Pancreas (tissue), 10 donors: ENCODE measurements at places on chromosomes 1 and 21.
A peak's percentile ranks its signal among the peaks of the same experiment; 100 is the strongest.

DNA sequence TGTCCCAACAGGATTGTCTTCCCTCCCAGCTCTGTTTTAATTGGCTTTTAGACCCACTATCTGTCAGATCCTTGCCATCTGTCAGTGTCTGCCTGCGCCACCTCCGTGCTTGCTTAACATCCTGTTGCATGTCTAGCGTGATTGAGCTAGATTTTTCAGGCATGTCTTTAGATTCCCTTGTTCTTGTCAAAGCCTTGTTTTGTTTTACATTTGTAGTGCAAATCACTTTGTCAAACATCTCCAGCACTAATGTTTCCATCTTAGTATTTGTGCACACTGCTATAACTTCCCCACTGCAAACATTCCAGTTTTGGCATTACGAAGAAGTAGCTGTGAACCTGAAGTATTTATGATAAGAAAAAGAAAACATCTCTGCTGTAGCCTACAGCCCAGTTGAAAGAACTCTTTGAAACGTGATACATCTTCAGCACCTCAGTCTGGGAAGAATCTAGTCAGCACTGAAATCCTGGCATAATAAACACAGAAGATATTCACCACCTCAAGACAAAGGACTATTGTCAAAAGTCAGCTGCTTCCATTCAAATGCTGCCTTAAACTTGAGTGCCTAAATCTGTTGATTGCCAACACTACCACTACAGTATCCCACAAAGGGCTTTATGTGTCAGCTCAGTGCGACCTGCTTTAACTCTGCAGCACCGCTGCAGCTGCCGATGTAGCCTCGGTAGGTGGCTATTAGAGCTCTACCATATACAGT is 105.0 kb downstream of the FNBP1L start:
- no peak for DNase-seq

DNA sequence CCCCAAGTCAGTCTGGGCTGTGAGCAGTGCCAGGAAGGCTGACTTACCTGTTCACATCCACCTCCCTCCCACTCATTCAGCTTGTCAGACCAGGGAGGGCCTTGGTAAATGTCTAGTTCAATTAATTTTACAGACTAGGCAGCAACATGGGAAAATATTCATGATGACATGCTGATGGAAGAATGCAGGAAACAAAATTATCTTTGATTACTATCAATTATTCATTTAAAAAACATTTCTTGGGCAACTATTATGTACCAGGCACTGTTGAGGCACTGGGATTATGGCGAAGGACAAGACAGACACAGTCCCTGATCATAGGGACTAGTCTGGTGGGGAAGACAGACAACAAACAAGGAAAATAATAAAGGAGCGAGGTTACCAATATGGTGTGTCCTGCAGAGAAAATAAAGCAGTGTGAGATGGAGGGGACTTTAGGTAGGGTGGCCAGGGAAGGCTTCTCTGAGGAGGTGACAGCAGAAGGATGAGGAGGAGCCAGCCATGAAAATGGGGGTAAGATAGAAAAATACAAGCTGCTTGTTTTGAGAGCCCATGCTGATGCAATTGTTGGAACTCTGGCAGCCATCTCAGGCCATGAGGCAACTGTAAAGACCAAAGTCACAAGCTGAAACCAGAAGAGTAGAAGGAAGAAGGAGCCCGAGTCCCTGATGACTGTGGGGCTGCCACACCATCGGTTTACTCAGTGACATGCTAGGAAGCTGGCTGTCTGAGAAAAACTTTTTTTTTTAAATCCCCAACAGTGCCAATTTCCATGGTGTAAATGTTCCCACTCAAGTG is 14.0 kb downstream of the TRIM62 start:
- no peak for DNase-seq

DNA sequence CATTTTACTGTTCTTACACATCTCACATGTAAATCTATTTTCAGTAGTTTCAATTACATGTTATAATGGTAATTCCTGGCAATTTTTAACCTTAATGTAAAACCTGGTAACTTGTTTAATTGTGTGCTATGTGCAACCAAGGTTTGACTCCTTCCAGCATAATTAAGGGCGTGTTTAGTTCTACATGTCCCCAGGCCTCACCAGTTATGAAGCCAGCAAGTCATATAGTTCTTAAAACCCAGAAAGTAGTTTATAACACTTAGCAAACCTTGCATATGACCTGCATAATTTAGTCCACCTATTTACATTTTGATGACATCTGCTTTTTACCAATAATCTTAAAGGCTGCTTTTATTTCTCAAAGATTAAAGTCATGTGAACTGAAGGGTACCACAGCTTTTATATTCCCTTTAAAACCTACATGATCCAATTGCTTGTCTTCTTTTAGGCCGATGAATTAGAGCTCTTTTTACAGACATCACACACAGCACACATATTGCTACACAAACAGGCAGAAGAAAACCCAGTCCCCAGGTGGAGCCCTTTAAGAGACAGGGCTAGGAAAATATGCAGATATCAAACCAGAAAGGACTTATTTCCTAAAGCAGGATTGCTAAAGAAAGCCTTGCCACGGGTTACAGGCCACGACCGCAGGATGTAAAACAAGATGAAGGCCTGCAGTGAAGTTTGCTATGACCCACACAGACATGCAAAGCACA is 23.2 kb upstream of the SYCP1 start:
- DNase-seq: no peak

DNA sequence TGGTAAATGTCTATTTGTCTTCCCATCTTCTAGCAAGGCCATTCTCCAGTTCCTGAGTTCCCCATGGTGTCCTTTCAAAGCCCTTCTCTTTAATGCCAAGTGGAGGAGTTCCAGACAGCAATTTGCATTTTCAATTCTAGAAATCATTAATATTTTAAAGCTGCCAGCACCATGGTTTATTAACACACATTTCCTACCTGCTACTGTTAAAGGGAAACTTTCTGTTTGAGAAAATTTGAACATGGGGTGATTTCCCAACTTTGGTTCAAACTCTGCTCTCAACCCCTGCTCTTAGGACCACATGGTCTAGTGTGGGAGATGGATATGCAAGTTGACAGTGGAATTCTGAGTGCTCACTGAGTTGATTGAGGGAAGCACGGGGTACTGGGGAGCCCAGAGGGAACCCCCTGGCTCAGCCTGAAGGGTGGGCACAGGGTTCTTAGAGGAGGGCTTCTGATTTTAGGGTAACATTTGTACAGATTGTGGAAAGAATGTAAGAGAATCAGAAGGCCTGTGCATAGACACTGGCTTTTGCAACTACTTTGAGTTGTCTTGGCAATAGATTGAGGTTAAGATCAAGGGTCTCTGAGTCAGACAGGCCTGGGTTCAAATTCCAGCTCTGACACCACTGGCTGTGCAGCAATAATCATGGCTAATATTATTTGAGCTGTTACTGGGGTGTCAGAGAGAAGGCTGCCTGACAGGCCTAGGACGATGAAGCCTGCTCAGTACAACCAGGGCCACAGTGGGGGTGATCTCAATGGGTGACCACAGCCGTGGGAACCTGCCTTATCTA is 97.8 kb downstream of the BEND5 start:
- DNase-seq: no peak

- DNase-seq: no peak
These were observed 36.4 kb downstream of the MAP3K7CL start for GRCh38 chr21:29166853-29167252.

GRCh38 chr1:32766328-32766972 is 50.7 kb downstream of the YARS1 start:
- DNase-seq: no peak

DNA sequence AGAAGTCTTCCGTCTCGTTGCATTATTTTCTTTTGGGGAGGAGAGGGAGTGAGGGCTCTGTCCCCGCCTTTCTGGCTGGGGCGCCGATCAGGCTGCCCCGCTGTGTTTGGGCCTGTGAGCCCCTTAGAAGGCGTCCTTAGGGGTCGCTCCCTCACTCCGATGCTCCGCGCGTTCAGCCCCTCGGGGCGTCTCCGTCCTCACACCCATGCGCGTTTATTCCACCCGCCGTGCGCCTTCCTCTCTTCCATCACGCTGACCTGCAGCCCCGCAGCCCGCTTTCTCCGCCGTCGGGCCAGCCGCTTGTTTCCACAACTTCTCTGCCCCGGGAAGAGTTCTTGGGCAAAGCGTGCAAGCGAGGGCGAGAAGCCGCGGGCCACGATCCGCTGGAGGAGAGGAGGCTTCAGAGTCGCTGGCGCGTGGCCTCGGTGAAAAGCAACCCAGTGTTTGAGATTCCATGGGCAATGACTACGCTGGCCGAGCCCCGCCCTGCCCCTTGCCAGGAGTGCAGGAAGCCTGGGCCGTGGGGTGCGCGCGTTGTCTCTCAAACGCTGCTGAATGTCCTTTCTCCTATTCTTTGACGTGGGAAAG is 27.7 kb downstream of the TRIM11 start:
- DNase-seq: peak; percentile 77

- no peak for DNase-seq
These were observed 12.5 kb downstream of the CHD5 start for GRCh38 chr1:6167391-6168303.

DNA sequence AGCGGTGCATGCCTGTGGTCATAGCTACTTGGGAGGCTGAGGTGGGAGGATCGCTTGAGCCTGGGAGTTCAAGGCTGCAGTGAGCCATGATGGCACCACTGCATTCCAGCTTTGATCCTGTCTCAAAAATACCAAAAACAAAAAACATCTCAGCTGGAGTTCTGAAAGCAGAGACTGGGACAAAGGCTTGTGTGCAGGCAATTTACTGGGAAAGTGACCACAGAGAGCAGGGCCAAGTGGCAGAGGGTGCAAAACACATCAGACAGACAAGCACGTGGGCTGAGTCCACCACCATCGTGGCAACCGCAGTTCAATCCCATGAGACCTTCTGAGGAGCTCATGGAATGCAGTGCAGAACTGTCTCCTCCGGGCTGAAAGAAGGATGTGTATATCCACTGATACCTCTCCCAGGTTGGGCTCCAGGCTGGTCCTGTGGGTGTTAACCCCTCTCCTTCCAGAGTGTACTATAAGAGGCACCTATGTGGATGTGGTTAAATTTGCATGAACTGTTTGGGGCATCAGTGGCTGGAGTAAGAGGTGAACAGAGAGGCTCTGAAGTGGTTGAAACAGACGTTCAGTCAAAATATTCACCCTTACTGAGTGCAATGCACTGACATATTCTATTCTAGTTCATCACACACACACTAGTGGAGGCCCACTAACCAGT is 10.8 kb downstream of the PIGP start:
- no peak for DNase-seq

DNA sequence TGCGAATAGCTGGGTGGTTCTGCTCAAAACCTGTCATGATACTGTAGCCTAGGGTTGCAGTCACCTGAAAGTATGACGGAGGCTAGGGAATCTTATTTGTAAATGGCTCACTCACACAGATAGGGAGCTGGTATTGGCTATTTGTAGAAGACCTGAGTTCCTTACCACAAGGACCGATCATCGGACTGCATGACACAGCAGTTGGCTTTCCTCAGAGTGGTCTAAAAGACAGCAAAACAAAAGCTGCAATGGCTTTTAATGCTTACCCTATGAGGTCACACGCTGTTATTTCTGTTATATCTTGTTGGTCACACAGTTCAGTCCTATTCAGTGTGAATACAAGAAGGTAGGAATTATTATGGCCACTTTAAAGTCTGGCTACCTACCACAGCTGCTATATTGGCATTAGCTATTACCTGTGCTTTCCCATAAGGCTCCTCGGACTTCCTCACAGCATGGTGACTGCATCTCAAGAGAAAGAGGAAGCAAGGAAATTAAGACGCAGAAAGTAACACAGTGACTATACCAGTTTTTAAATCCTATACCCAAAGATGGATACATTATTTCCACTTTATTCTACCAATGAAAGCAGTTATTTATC is 68.4 kb upstream of the LRRC7 start:
- DNase-seq: no peak

- DNase-seq: no peak
These were observed 11.3 kb downstream of the THEM4 start for GRCh38 chr1:151897991-151898431.

- no peak for DNase-seq
These were observed 393.5 kb upstream of the ADGRL2 start for GRCh38 chr1:81407000-81407821.

GRCh38 chr1:76593618-76594017 is 273.7 kb upstream of the ST6GALNAC5 start:
- DNase-seq: no peak

- no peak for DNase-seq
These were observed at the start of gene SLC26A9 for GRCh38 chr1:205943245-205943644. SLC26A9 (minus strand) TSS chr1:205943456; CDS start chr1:205935820, 7,636 bp downstream.

DNA sequence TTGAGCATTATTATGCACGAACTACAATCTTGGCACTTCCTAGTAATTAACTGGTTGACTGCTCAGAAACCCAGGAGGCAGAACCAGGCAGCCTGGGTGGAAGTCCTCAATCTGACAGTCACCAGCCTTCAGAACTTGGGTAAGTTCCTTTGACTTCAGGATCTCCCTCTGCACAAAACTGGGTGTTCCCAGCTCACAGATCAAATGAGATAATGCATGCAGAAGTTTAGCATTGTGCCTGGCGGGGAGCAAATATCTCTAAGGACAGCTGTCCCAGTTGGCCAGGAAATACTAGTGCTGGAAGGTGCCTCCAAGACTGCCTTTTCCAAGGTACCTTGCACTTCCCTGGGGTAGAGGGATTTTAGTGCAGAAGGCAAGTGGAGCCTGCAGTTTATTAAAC is 294.8 kb downstream of the PCP4 start:
- DNase-seq: no peak

- no peak for DNase-seq
These were observed 17.4 kb upstream of the CR1L start for GRCh38 chr1:207627496-207627895.
